ENCODE measurements at places on chromosomes 11 and 22. TPM values are rescaled to one million over a fixed set of nuclear protein-coding genes. Genes with fewer than 3 reads are reported as not detected.

DNA sequence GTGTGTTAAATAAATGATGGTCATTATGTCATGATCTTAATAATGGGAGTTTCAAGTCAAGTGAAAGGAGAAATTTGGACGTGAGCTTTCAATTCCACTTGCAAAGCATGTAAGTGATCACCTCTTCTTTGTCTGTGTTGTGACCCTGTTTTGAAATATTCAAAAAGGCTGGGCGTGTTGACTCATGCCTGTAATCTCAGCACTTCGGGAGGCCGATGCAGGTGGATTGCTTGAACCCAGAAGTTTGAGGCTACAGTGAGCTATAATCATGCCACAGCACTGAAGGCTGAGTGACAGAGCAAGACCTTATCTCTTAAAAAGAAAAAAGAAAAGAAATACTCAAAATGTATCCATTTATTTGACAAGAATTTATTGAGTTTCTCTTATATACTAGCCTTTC lies 32.9 kb upstream of the EED start:
- H3K4me3 ChIP-seq, result no peak overlapping the region
- no peak overlapping the region for H3K27ac ChIP-seq
- H3K27me3 ChIP-seq, result no peaks in the 10 kb centered on the region

DNA sequence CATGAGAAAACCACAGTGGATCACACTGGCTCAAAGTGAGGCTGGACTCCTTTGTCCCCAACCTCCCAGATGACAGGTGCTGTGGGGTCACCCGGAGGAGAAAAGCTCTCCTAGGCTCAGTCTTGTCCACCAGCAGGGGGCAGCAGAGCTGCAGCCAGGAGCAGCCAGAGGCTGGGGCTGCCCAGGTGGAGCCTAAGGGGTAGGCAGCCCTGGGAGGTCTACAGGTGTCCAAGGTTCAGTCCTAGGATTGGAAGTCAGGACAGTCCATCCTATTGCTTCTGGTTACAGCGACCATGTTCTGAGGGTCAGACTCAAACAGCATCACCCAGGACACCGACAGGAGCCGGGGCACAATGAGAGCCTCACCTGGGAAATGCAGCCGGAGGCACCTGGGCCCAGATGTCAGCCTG lies 77.6 kb upstream of the IGLL5 start:
- peaks cover 3% of the 10 kb centered on the region for H3K4me1 ChIP-seq
- H3K27me3 ChIP-seq, result peaks cover 35% of the 10 kb centered on the region
- H3K4me3 ChIP-seq, result no peak overlapping the region
- no peak overlapping the region for H3K27ac ChIP-seq
- no peaks in the 10 kb centered on the region for H3K36me3 ChIP-seq

GRCh38 chr11:10192036-10192435 lies 102.0 kb downstream of the SBF2 start:
- DNase-seq, result no peak
- H3K27me3 ChIP-seq, result peaks cover 11% of the 10 kb centered on the region
- no peaks in the 10 kb centered on the region for H3K36me3 ChIP-seq
- no peaks in the 10 kb centered on the region for H3K4me1 ChIP-seq
- no peak overlapping the region for H3K27ac ChIP-seq

APOA4 gene
- total RNA-seq, result not detected

DDTL gene
- 4.8 TPM for total RNA-seq

OR9G4 gene
- total RNA-seq, result not detected

DNA sequence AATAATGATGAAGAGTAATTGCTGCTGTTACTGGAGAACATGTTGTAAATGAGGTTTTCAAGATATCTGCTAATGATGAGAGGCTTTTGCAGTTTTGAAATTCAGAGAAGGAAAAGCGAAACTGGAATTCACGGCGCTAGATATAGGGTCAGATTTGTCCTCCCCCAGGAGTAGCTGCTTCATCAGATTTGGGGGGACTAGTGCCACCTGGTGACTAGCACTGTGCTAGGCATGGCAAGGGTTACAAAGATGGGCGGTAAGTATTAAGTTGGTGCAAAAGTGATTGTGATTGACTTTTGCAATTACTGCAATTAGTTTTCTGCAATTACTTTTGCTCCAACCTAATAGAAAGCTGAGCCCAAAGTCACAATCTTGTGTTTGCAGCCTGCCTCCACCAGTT lies 879.9 kb upstream of the TENM4 start:
- no peaks in the 10 kb centered on the region for H3K36me3 ChIP-seq
- H3K4me3 ChIP-seq, result no peak overlapping the region
- no peaks in the 10 kb centered on the region for H3K4me1 ChIP-seq
- H3K27me3 ChIP-seq, result no peaks in the 10 kb centered on the region
- H3K27ac ChIP-seq, result no peak overlapping the region

Measured in activated T-helper 2 cell treated with anti-CD3 and anti-CD28 coated beads, Interferon-gamma antibody, Interleukin-2, Interleukin-4, amounts not matched to agents 10 μg/mL and 5 μg/mL and 100 μg/mL, durations not matched to agents 14 hours and 24 hours and 36 hours (primary cell).